ENCODE measurements at places on chromosomes 2 and 18. TPM values are rescaled to one million over a fixed set of nuclear protein-coding genes. Genes with fewer than 3 reads are reported as not detected.

Gene OSBPL6
- total RNA-seq: 1.8 TPM

Gene ZAP70
- total RNA-seq: 234 TPM

Gene FIGN
- total RNA-seq: not detected

Gene FEV
- total RNA-seq: not detected

Gene ITGA6
- 0.11 TPM for total RNA-seq

Gene VWC2L
- total RNA-seq: not detected

- no peak for DNase-seq
Observed at GRCh38 chr2:127597046-127597983, 48.6 kb upstream of the GPR17 start.

GRCh38 chr2:26687328-26687727 lies 5.2 kb upstream of the KCNK3 start:
- no peak for DNase-seq

- DNase-seq: no peak
Observed at GRCh38 chr18:39031647-39032046, 1466.0 kb upstream of the CELF4 start.

GRCh38 chr2:14396533-14397083 lies 235.9 kb upstream of the LRATD1 start:
- no peak for DNase-seq

DNA sequence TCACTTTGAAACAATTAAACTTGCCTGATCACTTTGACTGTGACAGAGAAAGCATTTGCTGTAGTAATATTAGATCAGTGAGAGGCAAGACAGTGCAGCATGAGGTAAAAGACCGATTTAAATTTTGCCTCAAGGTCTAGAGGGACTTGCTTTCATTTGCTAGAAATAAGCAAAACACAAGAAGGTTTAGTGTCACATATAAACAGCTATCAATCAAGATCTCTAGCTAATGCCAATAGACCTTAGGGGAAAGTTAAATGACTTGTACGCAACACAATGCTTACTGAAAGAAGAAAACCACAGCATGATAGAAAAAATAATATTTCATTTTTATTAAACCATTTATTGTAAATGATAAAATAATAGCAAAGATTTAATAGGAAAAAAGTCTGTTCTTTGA lies 113.5 kb downstream of the DSC3 start:
- no peak for DNase-seq

- no peak for DNase-seq
Observed at GRCh38 chr2:118121986-118122524, 33.8 kb downstream of the INSIG2 start.

Measured in activated T-helper 2 cell treated with anti-CD3 and anti-CD28 coated beads, Interferon-gamma antibody, Interleukin-2, Interleukin-4, amounts not matched to agents 10 μg/mL and 5 μg/mL and 100 μg/mL, durations not matched to agents 14 hours and 24 hours and 36 hours (primary cell).